ENCODE measurements at places on chromosomes 16 and 17.
A peak's percentile ranks its signal among the peaks of the same experiment; 100 is the strongest.

- DNase-seq: no peak
Observed at GRCh38 chr17:7987112-7987893, 15.1 kb upstream of the GUCY2D start.

DNA sequence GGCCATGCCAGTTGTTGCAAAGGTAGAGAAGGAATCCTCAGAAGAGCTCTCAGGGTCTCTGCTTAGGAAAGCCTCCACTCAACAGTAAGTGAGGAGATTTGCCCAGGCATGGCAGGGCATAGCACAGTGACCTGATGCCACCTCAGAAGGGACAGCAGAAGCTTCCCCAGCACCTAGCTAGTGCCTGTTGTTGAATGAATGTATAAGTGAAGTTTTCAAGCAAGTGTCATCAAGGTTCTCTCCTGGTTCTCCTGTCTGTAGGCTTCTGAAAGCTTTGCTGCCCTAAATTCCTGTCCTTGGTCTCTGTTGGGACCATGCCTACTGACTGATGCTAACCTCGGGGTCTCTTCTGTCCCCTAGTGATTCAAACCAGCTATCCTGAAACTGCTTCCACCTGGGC lies 114.9 kb upstream of the TBX2 start:
- no peak for DNase-seq

DNA sequence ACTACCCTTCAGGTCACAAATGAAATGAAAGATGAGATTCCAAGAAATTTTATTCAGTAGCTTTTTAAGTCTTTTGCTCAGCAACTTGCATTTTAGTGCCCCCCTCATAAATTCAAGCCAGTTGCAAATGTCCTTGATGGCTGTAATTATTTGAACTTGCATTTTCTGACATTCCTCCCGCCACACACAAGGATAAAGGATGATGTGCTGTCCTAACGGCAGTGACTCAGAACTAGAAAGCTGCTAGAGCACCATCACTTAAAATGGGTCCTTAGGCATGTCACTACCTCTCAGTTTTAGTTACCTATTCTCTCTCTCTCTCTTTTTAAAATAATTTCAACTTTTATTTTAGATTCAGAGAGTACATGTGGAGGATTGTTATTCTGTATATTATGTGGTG lies 306.7 kb downstream of the CNTNAP4 start:
- DNase-seq: no peak

GRCh38 chr17:17015230-17015629 lies 27.0 kb upstream of the MPRIP start:
- DNase-seq: no peak

DNA sequence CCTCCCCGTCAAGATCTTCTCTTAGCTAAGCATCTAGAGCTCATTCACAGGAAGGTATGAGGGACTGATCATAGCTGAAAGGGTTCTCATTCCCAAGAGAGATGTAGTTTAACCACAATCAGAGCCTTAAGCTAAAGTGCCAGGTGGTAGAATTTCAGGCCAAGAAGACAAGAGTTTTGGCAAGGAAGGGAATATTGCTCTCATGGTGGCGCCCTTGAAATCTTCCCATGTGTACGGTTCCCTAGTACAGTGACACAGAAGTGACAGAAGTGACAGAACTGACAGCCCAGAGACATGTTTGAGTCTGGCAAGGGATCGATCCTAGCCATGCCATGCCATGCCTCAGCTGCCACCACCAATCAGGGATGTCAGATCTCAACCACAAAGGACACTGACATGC lies 2.5 kb downstream of the GRIN2C start:
- DNase-seq: no peak

DNA sequence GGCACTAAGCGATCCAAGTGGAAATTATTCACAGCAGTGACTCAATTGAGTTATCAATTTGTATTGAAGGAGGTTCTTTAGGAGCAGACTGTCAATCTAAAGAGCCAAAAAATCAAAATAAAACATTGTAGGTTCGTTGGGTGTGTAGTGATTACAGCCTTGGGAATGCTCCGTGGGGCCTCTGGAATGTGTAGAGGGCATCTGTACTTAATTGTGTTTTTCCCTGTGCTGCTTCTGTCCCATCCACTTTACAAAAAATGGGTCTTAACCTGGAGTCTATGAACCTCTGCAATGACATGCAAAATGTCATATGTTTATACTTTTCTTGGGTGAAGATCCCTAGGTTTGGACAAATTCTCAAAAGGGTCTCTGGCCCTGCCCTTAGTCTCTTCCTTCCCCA lies 215.1 kb downstream of the CCDC182 start:
- no peak for DNase-seq

DNA sequence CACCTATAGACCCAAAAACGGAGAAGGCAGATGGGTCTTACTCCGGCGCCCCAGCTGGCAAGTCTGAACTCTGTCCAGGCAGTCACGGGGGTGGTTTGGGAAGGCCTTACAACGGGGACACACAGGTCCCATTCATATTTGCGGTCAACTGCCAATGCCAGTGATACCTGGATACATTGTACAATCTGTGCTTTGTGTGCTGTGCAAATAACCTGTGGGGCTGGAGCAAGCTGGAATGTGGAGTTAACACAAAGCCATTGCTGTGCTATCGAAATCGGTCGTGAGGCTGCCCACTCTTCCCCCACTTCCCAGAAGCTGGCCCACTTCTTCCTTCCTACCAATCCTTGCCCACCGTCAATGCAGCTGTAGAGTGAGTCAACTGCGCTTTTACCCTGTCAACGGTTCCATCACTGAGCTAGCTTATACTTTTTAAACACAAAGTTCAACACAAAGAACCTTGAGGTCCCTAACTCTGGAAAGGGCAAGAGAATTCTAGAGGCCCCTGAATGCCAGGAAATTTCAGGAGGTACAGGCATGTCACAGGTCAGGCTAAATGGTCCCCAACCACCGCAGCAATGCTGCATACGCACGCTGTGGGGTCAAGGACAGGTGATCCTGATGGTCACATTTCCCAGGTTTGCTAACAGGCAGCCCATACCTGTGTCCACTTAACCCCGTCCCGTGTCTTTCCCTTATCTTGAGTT lies 122.8 kb downstream of the ZFHX3 start:
- DNase-seq: no peak

DNA sequence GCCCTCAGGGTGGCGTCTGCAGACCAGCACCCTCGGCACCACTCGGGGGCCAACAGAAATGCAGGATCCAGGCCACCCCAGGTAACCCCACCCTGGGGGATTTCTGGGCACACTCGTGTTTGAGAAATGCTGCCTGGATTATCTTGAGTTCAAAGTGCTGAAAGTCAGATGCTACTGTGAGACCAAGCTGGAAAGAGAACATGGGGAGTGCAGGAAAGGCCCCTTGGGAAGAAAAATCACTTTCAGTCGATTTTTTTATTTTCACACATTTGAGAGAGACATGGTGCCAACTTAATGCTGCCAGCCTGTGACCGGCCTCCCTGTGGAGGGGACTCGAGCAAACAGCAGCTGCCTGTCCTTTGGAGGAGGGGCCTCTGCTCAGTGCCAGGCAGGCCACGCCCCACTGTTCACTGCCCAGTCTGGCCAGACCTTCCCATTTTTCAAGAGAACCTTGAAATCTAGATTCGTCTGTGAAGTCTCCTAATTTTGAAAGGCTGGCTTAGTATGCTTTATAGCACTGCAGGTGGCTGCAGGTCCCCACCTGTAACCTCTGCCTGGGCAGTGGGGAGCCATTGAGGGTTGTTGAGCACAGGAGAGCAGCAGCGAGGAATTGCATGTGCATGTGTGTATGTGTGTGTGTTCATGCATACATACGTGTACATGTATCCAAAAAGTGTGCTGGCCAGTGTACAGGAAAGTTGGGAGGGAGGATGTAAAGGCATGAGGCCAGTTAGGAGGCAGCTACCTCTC lies 70.7 kb upstream of the PLCG2 start:
- DNase-seq: no peak

DNA sequence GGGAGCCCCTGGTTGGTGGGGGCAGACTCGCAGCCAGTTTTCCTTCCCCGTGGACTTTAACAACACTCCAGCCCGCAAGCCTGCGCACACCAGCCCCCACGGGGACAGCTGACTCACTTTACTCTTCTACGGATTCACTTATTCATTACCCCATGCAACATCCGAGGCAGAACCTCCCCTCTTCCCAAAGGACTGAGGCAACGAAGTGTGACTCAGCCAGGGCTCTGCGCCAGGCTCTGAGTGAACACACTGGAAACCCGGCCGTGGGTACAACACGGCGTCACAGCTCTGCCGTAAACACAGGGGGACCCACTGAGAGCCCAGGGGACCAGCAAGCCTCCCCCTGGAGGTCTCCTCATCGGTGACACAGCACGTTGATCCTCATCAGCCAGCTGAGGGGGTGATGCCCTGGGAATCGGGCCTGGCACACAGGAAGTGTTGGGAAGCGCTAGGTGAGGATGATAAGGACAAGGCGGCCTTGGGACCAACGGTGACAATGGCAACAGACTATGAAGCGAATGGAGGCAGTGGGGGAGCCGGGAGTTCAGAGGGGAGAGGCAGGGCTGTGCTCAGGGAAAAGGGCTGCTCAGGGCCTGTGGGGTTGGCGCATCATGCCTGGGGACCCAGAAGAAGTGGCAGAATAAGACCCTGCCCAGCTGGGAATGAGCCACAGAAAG lies 14.6 kb downstream of the COTL1 start:
- DNase-seq: no peak

DNA sequence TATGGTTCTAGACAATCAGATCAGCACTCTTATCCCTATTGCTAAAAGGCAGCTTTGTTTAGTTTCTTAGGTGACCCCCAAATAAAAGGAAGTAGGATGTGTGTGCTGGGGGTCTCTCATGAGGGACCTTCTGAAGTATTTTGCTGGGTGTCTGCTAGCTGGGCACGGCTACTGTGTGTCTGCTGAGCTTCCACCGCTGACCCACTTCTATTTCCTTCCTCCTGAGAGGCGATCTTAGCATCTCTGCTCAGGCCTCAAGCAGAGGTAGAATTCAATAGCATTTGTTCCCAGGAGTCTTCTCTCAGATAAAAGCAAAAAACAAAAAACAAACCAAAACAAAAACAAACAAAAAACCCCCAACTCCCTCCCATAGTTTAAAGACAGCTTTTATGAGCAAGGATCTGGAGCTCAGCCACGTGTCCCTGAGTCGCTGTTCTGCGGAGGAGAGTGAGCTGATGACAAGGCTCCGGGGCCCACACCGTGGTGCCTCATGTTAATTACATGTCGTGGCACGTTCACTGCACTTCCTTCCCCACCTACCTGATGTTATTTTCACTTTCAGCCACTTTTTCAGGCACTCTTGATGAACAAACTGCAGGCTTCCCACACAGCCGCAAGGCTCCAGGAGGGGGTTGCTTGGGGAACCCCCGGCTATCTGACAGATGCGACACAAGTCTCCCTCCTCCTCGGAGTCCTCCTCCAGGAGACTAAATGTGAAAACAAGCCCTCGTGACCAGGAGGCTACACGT lies 83.5 kb downstream of the MARCHF10 start:
- peak; percentile 67 for DNase-seq

- DNase-seq: no peak
Observed at GRCh38 chr17:21166595-21167210, 39.9 kb downstream of the DHRS7B start.

DNA sequence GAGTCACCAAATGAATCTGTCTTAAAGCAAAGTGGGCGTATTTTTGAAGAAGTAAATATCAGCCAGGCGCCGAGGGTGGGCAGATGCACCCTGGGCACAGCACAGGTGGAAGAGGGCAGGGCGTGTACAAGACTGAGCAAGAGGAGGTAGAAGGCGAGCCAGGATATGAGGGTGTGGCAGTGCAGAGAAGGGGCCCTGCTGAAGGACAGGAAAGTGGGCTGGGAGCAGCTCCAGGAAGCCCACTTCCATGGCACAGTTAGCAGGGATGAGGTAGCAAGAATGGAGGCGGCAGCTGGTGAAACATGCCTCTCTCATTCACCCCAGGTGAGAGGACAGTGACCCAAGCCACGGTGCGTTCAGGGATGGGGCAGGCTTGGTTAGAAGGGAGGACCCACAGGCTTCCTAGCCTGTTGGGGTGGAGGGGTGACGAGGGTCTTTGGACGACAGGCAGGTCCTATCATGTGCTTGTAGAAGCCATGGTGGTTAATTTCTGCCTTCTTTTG lies 149.3 kb downstream of the CLEC16A start:
- DNase-seq: no peak

GRCh38 chr17:50344731-50345365 lies 1.1 kb upstream of the XYLT2 start:
- DNase-seq: no peak

DNA sequence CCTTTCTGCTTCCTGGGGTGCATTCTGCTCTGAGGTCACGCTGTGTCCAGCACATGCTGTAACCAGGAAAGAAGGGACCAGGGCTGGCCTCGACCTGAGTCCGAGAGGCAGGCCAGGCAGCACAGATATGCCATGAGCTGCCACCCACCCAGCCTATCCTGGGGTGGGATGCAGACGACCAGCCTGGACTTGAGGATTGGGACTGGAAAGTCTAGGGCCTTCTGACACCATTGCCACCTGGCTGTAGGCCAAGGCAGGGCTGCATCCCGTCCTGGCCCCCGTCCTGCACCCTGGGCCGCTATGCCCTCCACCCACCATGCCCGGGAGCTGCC lies 14.3 kb downstream of the ENGASE start:
- no peak for DNase-seq

GRCh38 chr16:80231888-80232287 lies 308.9 kb upstream of the DYNLRB2 start:
- DNase-seq: no peak

GRCh38 chr17:54891176-54891821 lies 9.4 kb upstream of the TOM1L1 start:
- no peak for DNase-seq

DNA sequence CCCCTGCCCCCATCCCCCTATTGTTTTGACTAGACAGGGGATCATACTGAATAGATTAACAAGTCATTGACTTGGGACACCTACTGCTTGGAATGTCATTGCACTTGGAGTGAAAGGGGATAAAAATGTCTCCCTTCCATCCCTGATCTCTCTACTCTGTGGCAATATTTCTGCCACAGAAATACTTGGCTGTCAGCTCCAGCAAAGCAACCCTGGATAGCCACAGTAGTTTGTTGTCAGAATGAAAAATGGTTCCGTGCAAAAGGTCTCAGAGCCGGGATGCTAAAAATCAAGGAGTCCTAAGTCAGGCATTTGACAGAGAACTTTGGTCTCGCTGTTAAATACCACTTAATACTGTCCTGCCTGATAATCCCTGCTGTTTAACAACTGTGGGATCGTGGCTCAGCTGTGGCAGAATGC lies 722.0 kb upstream of the SOX9 start:
- DNase-seq: no peak

- no peak for DNase-seq
Observed at GRCh38 chr17:32575852-32576251, 89.1 kb downstream of the CDK5R1 start.

Measured in activated CD8-positive, alpha-beta memory T cell treated with anti-CD3 and anti-CD28 coated beads for 48 hours (primary cell).